ENCODE measurements at places on chromosomes 2 and 18.

DNA sequence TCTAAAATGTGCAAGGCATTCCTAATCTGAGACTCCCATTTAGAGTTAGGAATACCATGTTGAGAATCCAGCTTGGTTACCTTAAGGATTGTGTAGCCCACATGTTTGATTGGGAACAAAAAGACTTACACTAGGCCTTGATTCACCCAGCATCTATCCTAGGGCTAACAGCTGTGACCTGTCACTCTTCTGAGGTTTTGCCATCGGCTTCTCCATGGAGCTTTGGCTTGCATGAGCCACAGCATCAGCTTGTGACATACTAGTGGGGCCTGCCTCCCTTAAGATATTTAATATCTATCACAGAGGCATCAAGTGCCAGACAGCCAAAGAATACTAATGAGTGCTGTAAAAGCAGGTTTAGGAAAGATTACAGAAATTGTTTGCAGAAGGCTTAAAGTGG lies 241.3 kb upstream of the UBE2E3 start:
- no peak for DNase-seq

GRCh38 chr18:10437837-10438236 lies 16.6 kb upstream of the APCDD1 start:
- no peak for DNase-seq

DNA sequence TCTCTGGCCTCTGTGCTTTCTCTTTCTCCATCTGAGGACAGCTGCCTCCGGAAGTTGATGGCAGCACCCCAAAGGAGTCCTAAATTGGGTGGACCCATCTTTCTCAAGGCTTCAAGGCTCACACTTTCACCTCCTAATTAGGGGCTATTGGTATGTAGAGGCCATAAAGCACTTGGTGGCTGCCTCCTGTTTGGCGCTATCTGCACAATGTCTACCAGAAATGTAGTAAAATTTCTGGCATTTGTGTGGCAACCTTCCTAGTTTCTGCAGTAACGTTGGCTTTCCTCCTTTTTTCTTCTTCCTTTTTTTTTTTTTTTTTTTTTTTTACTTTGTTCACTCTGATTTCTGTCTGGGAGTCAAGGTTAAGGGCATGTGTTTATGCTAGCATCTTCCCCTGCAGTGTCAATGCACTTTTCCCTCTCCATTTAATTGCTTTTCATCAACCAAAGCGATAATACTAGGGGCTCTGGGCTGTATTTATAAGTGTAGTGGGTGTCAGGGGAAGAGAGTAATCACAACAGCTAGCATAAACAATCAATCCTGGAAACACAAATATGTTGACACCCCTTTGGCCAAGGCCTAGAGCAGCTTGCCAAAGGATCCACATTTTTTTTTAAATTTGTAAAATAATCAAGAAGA lies 86.0 kb downstream of the TACR1 start:
- DNase-seq: no peak

- DNase-seq: no peak
These were observed 15.3 kb downstream of the PMS1 start for GRCh38 chr2:189799531-189799930.

DNA sequence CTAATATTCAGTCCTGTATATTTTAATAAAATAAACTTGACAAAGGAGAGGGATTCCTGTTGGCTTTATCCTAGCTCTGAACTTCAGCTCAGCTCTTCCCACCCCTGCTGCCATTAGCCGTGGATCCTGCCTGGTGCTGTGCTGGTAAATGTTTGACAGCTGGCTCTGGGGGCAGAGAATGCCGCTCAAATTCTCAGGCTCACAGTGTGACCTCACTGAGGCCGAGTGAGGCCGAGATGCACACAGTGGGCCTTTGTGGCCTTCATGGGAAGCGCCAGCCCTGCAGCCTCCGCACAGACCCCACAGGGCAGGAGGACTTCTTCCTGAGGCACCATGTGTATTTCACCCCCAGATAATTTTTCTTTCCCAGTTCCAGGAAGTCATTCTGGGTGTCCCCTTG lies 16.5 kb upstream of the FAHD2A start:
- DNase-seq: no peak

GRCh38 chr2:231422056-231422455 lies 26.5 kb downstream of the B3GNT7 start:
- no peak for DNase-seq

GRCh38 chr2:3885629-3886628 lies 182.6 kb downstream of the DCDC2C start:
- no peak for DNase-seq

- no peak for DNase-seq
These were observed 39.4 kb downstream of the STEAP3 start for GRCh38 chr2:119263025-119263424.

GRCh38 chr18:23800902-23801301 lies 111.6 kb downstream of the LAMA3 start:
- DNase-seq: no peak

GRCh38 chr18:77206676-77207374 lies 42.8 kb upstream of the GALR1 start:
- no peak for DNase-seq

GRCh38 chr18:73841661-73842060 lies 306.0 kb downstream of the FBXO15 start:
- no peak for DNase-seq

DNA sequence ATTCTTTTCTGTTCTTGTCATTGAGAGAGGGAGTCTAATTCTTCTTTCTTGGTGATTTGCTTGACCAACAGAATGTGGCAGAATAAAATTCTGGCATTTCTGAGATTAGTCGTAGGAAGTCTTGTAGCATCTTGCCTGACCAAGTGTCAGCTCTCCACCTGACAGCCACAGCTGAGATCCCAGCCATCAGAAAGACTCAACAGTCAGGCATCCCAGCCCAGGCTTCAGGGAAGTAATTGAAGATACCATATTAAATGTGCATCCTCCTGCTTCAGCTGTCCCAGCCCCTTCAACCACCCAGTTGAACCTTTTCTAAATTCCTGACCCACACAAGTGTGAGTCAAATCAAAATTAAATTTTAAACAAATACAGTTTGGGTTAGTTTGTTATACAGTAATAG lies 208.3 kb downstream of the PIK3C3 start:
- no peak for DNase-seq

DNA sequence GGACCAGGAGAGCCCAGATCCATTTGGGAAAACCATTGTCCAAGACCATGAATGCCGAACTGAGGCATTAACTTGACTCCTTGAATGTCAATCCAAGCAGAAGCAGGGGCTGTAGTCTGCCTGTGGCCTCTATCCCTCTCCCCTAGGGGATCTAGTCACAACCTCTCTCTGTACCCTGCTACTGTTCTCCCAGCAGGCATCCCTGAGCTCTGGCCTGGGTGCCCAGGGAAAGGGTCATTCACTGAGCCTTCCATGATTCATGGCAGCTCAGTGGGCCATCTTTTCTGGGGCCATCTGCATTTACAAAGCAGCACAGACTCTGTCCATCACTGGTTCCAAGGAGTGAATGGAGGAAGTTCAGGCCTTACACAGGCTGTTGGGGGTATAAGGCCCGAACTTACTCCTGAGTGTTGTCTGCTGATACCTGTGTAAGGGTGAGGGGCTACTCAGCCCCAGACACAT lies 151.8 kb downstream of the ZFP36L2 start:
- DNase-seq: no peak

GRCh38 chr2:209973328-209973727 lies 29.1 kb upstream of the RPE start:
- no peak for DNase-seq

DNA sequence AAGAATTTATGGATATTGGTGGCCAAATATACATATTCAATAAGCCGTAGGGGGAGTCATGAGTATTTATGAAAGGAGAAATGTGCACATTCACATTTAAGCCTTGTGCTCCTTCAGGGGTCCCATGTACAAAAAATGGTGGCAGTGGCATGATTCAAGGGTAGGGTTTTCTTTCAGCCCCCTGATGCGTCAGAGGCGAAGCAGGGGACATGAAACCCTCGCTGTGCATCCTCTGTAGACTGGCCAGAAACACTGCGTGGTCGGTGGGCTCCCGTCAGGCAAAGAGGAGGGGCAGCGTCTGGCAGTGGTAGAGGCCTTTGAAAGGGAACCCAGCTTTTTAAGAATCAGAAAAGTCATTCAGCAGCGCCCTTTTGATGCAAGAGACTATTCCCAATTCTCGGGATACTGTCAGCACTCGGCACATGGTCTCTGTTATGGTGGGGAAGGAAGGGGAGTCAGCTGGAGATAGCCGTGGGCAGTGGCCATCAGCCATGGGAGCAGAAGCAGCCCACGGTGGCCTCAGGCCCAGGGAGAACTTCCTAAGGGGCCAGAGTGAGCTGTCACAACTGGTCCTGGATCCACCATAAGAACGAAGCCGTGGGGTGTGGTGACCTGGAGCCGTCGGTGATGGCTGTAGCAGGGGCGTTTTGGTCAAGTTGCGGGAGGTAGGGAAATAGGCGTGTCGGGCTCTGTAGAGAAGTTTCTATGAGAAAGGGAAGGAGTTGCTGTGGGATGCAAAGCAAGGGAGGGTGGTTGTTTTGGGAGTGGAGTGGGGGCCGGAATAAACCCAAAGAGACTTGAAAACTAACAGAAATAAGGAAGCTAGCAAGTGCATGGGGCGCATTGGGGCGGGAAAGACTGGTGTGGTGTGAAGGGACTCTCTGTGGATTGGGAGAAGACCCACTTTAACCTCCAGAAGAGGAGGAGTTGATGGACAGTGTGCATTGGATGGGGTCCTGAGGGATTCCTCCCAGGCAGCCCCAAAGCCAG lies 95.6 kb downstream of the SH3BP4 start:
- DNase-seq: no peak

- DNase-seq: no peak
These were observed 64.0 kb upstream of the YWHAQ start for GRCh38 chr2:9694661-9695234.

GRCh38 chr18:27685807-27686412 lies 491.0 kb downstream of the CDH2 start:
- peak; percentile 34 for DNase-seq

GRCh38 chr2:159515441-159515840 lies 100.9 kb downstream of the BAZ2B start:
- no peak for DNase-seq

DNA sequence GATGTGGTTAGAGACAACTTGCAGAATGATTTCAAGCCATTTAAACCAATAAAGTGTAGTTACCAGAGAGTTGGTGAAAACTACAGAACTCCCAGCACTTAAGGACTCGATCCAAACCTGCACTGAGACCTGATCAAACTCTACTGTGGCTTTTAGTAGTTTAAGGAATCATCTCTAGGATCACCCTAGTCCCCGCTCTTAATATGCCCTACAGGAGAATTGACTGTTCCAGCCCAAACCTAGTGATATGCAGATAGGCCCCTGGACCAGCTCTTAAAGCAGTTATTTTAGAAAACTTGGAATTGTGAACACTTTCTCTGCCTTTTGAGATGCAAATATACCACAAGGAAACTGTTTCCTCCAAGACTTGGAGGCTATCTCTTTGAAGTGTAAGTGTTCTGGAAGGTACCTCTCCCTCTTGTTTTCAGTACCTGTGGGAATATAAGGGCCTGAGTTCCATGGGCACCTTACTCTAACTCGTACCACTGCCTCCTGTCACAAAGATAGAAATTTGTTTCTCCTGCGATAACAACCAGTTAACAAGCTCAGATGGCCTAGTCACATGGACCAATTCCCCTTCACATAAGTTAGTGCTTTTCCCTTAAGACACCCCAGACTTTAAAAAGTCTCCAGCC lies 1367.2 kb upstream of the SLC39A10 start:
- no peak for DNase-seq

- DNase-seq: no peak
These were observed 210.1 kb upstream of the RAB6C start for GRCh38 chr2:129769185-129769991.

- no peak for DNase-seq
These were observed 206.2 kb downstream of the RPIA start for GRCh38 chr2:88897715-88898114.

- DNase-seq: no peak
These were observed 76.9 kb downstream of the NRXN1 start for GRCh38 chr2:50955081-50955480.

DNA sequence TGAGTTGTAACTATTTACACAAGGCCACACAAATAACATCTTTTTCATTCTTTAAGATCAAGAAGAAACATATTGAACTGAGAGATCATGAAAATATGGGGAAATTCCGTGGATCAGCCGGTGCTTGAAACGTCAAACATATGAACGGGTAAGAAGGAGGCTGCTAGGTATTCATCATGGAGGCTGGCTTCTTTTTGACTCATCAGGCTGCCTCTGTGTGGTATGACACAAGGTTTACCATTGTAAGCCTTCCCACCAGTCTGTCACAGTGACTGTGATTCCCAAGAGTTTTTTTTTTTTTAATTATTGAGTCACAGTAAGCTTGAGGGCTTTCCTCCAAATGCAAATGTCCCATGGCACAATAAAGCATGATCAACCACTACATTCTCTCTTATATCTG lies 506.9 kb downstream of the BCL11A start:
- DNase-seq: no peak

- DNase-seq: peak; percentile 61
These were observed 5.2 kb upstream of the FHL2 start for GRCh38 chr2:105403783-105404698.

DNA sequence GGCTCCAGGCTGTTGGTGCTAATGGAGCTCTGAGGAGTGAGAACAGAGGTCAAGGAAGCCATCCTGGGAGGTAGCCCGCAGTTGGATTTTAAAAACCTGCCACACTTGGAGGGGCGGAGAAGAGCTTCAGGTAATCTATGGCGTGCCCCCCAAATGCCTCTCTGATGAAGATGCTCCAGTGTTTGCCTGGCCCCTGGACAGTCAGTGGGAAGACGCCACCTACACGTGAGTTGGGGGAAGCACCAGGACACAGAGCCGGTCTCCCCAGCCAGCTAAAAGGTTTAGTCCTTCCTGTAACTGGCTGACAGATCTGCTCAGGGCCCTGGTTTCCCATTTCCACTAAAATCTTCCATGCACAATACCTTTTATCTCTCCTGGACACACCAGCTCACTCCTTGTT lies 225.0 kb downstream of the TTC32 start:
- no peak for DNase-seq

- no peak for DNase-seq
These were observed 42.9 kb downstream of the FECH start for GRCh38 chr18:57543560-57543959.

GRCh38 chr2:206936843-206937230 lies 2.5 kb upstream of the CPO start:
- DNase-seq: no peak

- no peak for DNase-seq
These were observed 1.6 kb upstream of the ATP9B start for GRCh38 chr18:79067611-79068010.

DNA sequence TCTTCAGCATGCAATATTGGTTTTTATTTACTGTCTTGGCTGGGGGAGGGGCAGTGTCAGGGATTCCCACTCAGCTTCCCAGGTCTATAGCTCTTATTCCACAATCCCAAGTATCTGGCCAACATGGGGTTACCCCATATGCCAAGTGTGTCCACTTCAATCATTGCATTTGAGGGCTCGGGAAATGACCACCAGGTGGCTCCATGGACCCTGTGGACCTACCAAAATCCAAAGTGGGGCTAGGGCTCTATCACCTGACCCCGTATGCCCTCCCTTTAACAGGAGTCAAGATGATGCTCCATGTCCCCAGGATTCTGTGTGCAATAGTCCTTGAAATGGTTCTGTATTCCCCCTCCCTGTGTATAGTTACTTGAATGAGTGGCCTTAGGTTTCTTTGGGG lies 12.1 kb upstream of the TRAF3IP1 start:
- no peak for DNase-seq

GRCh38 chr2:146366276-146366675 lies 1478.6 kb upstream of the ACVR2A start:
- DNase-seq: no peak

GRCh38 chr18:13629841-13630715 lies 96.3 kb downstream of the FAM210A start:
- DNase-seq: no peak
